ENCODE measurements at places on chromosomes 3 and 15.

- DNase-seq = no peak
Observed at GRCh38 chr15:65328506-65329287, 24.2 kb downstream of the RNU5B-1 start.

DNA sequence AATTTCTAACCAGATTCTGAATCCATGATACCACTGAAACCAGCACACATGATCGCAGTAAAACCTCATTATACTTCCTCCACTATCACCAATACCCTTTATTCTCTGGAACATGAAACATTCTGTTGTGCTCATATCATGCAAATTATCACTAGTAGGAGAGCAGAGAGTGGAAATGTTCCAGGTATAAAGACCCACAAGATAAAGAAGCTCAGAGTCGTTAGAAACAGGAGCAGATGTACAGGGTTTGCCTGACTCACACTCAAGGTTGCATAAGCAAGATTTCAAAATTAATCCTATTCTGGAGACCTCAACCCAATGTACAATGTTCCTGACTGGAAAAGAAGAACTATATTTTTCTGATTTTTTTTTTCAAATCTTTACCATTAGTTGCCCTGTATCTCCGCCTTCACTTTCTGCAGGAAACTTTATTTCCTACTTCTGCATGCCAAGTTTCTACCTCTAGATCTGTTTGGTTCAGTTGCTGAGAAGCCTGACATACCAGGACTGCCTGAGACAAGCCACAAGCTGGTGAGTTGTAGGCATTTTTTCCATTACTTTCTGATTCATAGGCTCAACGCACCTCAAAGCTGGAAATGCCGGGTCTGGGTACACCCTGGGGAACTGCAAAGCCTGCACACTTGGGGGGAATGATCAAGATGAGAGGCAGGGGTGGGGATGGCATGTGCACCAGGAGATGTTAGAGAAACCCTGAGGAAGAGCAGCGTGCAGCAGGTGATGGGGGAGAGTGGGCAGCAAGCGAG, at the start of gene CCR2:
Gene CCR2 (plus strand): TSS at position 465 of the 764 bp plus-strand sequence. CDS start 3,417 bp downstream, outside the sequence.
- DNase-seq = no peak

GRCh38 chr3:176692199-176692965, 504.9 kb downstream of the TBL1XR1 start:
- DNase-seq = no peak

DNA sequence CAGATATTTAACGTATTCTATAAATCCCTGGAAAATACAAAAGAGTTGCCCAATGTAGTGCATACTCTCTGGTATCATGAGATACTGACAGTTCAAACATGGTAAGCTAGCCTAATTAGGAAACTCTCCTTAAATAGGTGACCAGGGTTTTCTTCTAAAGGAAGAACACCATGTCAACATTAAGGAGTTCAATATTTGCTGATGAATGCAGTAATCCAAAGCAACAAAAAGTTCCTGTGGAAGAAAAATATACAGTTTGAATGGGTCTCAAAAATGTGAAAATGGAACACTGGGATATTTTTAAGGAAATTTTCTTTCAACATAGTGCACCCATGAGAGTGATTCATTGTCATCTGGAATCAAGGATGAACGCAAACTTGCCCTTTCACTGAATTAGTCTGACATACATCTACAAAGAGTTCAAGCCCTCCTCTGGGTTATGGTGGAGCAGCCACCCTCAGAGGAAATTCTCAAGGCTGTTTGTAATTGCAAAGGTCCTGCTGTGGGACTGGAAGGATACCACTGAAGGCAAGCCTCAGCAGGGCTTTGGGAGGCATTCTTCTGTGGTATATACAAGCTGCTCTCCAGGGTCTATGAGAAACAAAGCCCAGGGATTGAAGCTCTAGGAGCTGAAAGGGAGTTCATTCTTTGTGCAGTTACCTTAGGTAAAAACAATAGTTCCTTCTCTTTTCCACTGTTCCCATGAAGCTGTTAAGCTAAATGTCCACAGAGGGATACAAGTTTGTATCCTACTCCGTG, 700.3 kb downstream of the TUSC7 start:
- no peak for DNase-seq

GRCh38 chr15:78207641-78208340, 26.6 kb downstream of the ACSBG1 start:
- no peak for DNase-seq

GRCh38 chr15:42502477-42502876, 7.0 kb downstream of the SNAP23 start:
- no peak for DNase-seq

DNA sequence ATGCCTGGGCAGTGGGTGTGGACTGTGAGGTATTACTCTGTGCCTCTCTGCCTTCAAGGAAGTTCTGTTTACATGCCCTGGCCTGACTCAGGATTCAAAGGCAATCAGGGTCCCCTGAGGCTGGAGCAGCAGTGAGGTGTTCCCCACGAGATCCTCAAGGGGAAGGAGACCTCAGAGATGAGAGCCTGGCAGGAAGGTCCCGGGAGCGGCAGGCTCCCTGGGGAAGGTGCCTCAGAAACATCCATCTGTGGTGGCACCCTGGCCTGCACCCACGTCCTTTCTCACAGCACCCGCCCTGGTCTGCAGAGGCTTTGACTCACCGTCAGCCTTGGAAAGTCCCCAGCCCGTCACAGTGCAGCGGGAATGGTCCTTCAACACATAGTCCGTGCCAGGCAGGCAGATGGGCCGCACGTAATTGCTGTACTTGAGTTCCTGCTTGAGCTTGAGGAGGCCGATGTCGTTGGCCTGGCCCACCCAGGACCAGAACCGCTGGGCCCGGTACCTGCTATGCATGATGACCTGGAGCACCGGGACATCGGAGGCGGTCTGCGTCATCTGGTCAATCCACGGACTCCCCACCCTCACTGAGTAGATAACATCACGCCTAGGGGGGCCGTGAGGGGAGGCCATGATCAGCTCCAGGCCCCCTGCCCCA, 3.6 kb downstream of the PRSS50 start:
- DNase-seq = no peak

GRCh38 chr15:100115066-100115710, 226.6 kb downstream of the ADAMTS17 start:
- DNase-seq = no peak

GRCh38 chr15:64288577-64288976, 67.4 kb downstream of the CSNK1G1 start:
- DNase-seq = no peak

DNA sequence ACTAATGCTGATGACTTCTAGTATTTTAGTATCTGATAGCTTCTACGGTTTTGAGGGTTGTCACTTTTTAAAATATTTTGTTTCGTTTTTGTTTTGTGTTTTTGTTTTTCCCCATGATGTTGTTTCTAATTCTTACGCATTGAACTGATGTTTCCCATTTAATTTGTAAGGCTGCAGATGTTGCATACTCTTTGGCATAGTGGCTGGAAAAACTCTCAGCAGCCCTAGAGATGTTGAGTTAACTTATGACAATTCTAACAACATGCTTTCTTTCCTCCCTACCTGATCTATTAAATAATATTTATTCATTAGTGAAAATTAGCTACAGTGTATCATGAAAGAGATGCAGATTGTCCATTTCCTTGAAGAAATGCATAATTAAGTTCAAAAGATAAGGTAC, 559.3 kb upstream of the GRM7 start:
- no peak for DNase-seq

GRCh38 chr15:52159645-52160044, 31.5 kb downstream of the GNB5 start:
- DNase-seq = no peak

DNA sequence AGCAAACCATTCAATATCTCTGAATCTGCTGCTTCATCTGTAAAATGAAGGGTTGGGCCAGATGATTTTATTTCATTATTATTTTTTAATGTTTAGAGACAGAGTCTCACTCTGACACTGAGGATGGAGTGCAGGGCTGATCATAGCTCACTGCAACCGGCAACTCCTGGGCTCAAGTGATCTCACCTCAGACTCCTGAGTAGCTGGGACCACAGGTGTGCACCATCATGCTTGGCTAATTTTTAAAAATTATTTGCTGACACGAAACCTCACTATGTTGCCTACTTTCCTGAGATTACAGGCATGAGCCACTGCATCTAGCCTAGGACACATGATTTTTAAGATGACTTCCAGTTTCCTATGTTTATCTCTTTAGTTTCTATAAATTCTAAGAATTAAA, 105.8 kb downstream of the P3H2 start:
- no peak for DNase-seq

GRCh38 chr3:50068134-50068533, 20.6 kb upstream of the RBM5 start:
- no peak for DNase-seq

- DNase-seq = no peak
Observed at GRCh38 chr3:57436195-57436761, 107.9 kb downstream of the DNAH12 start.

DNA sequence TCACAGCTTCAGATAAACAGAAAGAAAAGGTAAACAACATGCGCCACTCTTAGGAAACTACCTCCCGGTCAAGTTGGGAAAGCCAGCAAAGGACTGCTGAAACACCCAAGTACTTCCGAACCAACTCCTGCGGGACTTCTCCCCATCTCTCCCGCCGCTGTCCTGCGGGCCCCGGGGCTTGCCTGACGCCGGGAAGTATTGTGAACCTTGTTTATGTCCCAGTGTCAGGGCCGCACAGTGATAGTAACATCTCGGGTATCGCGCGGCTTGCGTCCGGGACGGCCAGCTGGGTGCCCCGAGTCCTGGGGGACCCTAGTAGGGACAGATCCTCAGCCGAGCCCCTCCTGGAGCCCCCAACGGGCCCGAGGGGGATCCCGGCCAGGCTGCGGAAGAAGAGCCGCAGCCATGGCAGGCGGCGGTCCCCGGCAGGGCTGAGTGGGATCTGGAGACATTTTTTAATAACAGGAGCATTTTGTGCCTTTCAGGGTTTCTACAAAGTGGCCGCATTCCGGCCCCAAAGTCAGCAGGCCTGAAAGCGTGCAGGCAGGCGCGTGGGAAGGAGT, 756 bp downstream of the CLPX start:
- DNase-seq = no peak

DNA sequence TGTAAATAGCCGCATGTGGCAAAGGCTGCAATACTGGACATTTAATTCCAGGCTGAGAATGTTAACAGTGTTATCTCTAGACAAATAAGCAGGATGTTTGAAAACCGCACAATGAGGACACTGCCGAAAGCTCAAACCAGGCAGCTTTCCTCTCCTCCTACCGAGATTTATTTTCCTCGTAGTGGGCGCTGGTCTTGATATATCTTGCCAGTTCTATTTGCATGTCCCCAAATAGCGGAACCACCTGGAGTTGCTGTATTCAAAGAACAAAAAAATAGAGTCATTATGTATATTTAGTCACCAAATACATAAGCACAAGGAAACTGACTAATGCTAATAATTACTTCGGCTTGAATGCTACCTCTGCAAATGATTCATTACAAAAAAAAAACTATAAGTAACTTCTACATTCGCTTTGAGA, 46.5 kb downstream of the CYFIP1 start:
- DNase-seq = no peak

DNA sequence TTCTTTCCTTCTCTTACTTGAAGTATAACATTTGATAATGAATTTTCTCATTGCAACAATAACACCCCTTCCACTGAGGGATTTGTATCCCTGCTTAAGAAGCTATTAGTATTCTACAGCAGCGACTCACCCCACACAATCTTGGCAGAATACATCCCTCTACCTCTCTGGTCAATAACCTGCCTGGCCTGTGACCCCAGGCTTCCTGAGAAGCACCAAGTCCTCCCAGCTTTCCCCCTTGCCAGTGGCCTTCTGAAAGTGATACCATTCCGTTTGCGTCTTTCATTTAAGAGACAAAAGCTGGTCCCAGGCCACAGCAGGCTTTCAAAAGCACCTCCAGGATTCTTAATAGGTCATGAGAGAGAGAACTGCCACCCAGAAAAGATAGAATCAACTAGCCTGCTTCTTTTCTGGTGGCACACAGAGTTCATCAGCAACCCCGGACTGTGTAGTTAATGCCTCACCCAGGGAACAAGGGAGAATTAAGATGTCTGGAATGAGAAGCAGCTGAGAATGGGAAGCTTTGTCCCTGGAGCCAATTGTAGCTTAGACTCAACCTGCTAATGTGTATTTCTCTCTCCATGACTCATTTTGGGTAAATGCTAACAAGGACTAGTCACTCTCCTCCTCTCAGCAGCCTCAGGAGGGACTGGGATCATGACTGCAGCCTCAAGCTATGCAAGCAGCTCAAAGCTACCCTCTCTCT, 101.0 kb upstream of the CPNE4 start:
- no peak for DNase-seq

- DNase-seq = no peak
Observed at GRCh38 chr15:99433026-99433756, 132.6 kb upstream of the MEF2A start.

DNA sequence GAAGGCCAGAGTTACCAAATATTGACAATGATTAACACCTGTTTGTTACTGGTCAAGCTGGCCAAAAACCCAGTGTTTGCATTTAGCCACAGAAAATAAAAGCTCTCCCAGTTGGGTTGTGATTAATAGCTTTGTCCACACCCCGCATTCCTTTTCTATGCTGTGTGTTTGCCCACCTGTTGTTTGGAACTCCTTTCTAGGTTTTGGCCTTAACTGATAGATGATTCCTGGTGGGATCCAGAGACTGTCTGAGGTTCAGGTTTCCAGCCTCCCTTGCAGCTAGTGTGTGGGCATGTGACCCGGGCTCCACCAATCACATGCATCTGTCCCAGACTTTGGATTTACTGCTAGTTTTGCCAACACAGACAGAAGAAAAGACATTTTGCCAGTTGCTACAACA, 83.8 kb downstream of the PTPRG start:
- DNase-seq = no peak

- no peak for DNase-seq
Observed at GRCh38 chr3:117786349-117786748, 1076.8 kb downstream of the TUSC7 start.

DNA sequence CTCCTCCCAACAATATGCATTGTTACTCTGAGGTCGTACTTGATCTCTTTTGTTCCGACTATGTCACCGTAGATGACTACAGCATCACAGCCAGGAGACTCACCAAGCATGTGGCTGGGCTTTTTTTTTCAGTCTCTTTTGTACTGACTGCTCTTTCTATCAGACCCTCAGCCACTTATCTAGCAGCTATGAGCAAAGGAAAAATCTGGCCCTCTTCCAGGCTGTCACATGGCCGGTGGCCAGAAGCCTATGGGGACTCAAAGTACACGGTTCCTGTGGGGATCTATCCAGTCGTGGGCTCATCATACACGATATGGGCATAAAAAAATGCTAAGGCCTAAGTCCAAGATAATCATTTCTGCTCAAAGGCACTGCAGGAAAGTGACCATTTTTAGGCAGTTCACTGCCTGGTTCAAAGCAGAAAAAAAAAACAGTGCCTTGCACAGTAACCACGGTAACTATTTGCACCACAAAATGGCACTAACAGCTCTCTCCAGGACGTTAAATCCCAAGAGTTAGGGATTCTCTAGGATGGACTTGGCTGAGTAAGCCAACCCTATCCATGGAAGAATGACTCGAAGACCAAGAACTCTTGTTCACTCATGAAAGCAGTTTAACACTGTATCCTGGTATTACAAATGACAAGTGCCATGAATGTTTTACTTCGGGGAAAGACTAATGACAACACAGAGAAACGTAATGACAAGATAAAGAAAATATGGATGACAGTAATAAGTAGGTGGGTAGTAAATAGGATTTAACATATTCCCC, 50.3 kb downstream of the SHQ1 start:
- no peak for DNase-seq

- DNase-seq = no peak
Observed at GRCh38 chr3:22475665-22476240, 724.7 kb upstream of the ZNF385D start.

- DNase-seq = no peak
Observed at GRCh38 chr15:67792250-67792942, 32.9 kb upstream of the SKOR1 start.

Data from activated CD8-positive, alpha-beta memory T cell treated with anti-CD3 and anti-CD28 coated beads for 4 hours (primary cell).